ENCODE measurements at places on chromosomes 4 and X. TPM values are rescaled to one million over a fixed set of nuclear protein-coding genes. Genes with fewer than 3 reads are reported as not detected.
A peak's percentile ranks its signal among the peaks of the same experiment; 100 is the strongest.

DNA sequence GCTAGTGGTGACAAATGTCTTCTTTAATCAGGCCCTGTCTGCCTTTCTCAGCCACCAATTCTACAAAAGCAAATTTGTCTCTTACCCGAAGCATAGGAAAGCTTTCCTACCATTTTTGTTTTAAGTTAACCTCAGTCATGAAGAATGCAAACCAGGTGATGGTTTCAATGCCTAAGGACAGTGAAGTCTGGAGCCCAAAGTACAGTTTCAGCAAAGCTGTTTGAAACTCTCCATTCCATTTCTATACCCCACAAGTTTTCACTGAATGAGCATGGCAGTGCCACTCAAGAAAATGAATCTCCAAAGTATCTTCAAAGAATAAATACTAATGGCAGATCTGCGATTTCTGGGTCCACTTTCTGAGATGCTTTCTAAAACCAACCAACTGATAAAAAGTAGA lies 23.9 kb downstream of the SRD5A3 start:
- no peak for DNase-seq

The ETDA gene
- total RNA-seq: not detected

DNA sequence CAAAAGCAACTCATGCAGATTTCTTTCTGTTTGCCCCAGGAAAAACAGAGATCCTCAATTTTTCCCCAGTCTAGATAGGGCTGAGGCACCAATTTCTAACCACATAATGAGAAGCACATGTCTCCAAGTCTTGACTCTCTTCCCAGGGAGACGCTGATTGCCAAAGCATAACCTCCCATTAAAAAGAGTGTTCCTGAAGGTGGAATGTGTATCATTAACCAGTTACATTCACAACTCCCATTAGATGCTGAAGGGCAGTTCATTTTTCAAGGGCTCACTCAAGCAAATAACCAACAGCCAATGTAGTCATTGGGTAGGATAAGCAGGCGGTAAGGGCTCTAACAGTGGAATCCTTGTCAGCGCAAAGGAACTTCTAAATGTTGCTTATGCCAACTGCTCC lies 27.5 kb downstream of the TMEM47 start:
- DNase-seq: no peak

The DCAF8L1 gene
- total RNA-seq: not detected

DNA sequence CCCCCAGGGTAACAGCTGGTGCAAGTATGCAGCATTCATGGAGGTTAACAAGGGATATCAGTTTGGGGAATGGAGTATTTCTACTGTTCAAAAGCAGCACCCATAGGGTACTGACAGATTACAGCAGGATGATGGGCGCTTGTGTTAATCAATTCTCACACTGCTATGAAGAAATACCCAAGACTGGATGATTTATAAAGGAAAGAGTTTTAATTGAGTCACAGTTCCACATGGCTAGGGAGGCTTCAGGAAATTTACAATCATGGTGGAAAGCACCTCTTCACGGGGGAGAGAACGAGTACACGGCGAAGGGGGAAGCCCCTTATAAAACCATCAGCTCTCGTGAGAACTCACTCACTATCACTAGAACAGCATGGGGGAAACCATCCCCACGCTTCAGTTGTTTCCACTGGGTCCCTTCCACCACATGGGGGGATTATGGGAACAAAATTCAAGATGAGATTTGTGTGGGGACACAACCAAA lies 64.1 kb downstream of the TNIP2 start:
- DNase-seq: no peak

GRCh38 chr4:110198049-110198434 lies 373 bp downstream of the ELOVL6 start:
- no peak for DNase-seq

- DNase-seq: no peak
Observed at GRCh38 chrX:15059474-15059873, 186.3 kb downstream of the MOSPD2 start.

GRCh38 chrX:149618871-149619270 lies 12.7 kb downstream of the TMEM185A start:
- no peak for DNase-seq

The INTS6L gene
- total RNA-seq: 2.3 TPM

DNA sequence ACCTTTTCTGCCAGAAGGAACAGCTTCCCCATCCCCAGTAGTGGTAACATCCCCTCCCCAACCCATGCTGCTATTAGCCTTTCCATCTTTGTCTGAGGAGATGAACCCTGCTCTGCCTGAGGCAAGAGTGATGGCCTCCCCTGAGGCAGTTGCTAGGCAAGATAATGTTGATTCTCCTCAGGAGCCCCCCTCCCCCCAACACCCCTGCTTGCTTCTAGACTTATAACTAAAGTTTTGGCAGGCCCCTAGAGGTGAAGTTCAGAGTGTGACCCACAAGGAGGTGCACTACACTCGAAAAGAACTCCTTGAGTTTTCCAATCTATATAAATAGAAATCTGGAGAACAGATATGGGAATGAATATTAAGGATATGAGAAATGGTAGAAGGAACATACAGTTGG lies 962.5 kb downstream of the ADGRL3 start:
- DNase-seq: no peak

The SLC30A9 gene
- total RNA-seq: 80.4 TPM

The SPRY1 gene
- 39.7 TPM for total RNA-seq

- no peak for DNase-seq
Observed at GRCh38 chrX:107823456-107823855, 2.2 kb upstream of the MID2 start.

GRCh38 chr4:6957994-6958393 lies 48.4 kb downstream of the TBC1D14 start:
- DNase-seq: no peak

The TMEM184C gene
- 24.7 TPM for total RNA-seq

The LDOC1 gene
- total RNA-seq: 2.9 TPM

The CSAG1 gene
- not detected for total RNA-seq

The CT83 gene
- not detected for total RNA-seq

- DNase-seq: no peak
Observed at GRCh38 chr4:127624173-127624572, 8.6 kb upstream of the INTU start.

- no peak for DNase-seq
Observed at GRCh38 chrX:56618323-56618722, 54.9 kb downstream of the UBQLN2 start.

DNA sequence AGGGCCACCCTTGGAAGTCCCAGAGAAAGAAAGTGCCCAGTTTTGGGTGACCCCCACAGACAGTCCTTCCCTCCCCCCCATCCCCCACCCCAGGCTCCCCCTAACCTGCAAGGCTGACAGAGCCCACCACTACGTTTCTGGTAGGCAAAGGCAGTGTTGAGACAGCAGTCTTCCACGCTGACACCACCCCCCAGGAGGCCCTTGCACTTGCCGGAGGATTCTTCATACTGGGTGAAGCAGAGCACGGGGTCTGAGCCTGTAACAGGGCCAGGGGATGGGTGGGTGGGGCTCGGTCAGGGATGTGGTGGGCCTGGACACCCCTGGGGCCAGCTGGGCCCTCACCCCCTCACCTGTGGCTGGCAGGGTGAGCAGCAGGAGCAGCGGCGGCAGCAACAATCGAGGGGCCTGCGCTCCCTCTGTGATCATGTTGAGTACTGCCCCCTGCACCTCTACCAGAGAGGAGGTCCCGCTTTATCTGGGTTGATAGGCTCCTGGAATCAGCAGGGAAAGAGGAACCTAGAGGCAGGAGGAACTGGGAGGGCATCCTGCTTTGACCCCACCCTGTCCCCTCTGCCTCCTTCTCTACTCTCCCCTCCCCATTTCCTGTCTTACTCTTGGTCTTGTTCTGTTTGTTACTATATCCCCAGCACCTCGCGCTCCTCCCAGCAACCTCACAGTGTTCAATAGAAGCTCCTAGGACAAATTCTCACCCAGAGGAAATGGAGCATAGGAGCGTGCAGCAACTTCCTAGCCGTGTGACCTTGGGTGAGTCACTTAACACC lies at the start of gene CFP:
Gene CFP, minus strand, starts transcription at position 512 of the 782 bp plus-strand sequence. Its CDS starts 86 bp downstream, at position 426.
- no peak for DNase-seq

The SMPX gene
- total RNA-seq: 726 TPM

- DNase-seq: no peak
Observed at GRCh38 chr4:8834681-8835220, 36.9 kb downstream of the HMX1 start.

DNA sequence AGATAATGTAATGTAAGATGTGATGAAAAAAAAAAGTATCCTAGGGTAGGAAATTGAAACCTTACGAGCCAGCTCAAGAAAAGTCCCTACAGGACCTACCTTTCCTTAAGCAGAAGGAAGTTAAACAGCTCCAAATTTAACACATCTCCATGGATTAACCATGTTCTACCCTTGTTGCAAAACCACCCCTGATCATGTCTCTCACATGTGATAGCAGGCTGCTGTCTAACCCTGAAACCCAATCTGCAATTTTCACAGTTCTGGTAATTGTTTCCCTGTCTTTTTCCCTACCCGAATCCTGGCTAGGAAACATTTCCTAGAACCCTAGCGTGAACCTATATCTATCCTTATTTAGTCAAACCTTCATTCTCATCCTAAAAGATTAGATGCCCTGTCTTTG lies 198.9 kb downstream of the SPOCK3 start:
- DNase-seq: no peak

- DNase-seq: no peak
Observed at GRCh38 chrX:46704767-46705386, 54.0 kb downstream of the SLC9A7 start.

- no peak for DNase-seq
Observed at GRCh38 chrX:83529950-83530349, 21.9 kb downstream of the POU3F4 start.

DNA sequence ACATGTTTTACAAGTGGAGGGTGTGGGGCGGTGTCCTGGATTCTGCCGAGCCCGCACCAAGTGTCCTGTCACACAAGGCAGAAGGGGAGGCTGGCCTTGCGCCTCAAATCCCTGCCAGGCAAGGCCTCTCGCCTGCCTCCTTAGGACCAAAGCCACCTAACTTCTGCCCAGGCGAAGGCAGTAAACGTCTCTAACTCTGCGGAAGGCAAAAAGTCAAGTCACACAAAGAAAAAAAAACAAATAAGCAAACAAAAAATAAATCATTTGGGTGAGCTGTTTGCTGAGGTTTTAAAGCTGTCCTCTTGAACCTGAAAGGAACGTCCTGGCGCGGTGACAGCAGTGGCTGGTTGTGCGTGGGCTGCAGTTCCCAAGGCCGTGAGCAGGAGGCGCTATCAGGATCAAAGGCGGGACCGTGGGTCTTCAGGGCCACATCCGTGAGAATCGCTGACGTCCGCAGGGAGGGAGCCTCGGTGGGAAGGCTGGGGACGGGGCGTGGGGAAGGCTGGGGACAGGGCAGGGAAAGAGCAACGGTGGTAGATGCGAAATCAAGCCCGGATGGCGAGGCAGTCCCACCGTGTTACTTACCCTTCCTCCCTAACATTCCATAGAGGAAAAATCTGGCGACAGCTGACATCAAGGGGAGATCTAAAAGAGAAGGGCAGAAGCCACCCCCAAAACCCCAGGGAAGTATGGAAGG lies 99.1 kb downstream of the TRAPPC11 start:
- peak; percentile 66 for DNase-seq

The SYN1 gene
- total RNA-seq: 13.9 TPM

GRCh38 chrX:43849173-43849572 lies 33.1 kb downstream of the MAOB start:
- DNase-seq: no peak

DNA sequence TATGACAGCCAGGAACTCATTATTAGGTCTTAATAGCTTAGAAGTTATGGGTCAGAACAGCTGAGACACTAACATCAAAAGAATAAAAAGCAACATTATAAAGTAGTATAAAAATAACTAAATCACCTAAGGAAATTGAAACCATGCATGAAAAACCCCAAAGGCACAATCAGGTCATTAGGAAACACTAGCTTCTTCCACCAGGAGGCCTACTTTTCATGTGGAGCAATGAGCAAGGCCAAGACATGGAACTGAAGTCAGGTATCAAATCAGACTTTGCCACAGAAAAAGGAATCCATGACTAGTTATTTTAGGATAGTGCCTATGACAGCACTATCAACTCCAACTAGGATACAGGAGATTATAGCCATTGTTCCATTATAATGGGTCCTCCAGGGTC lies 7.9 kb downstream of the HUWE1 start:
- no peak for DNase-seq

- no peak for DNase-seq
Observed at GRCh38 chrX:150968862-150969720, 14.0 kb upstream of the HMGB3 start.

GRCh38 chr4:93657527-93657926 lies 171.0 kb upstream of the ATOH1 start:
- no peak for DNase-seq

DNA sequence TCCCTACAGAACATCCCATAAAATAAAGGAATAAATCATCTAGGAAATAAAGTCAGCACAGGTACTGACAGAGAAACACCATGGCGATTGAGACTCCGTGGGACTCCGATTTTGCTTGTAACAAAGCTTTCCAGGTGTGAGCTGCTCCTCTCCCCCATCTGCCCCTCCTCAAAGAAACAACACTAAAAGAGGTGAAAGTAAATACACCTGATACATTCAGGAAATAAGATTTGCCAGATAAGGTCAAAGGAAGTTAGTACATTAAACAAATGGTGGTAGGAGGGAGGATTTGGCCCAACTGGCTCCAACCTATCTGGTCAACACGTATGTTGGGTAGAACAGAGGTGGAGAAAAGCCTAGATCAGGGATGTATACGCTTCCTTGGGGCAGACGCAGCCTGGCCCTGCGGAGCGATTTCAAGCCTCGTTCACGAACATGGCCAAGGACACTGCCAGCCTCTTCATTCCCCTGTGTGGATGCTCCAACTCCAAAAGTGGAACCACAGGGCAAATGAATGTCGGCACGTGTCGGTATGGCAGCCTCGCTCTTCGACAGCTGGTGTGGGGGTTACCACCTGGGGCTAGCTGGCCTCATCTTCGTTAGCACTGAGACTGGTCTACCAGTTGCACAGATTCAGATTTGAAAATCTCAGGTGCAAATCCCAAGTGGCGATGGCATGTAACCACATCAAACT lies 162.5 kb downstream of the AFAP1 start:
- DNase-seq: no peak

DNA sequence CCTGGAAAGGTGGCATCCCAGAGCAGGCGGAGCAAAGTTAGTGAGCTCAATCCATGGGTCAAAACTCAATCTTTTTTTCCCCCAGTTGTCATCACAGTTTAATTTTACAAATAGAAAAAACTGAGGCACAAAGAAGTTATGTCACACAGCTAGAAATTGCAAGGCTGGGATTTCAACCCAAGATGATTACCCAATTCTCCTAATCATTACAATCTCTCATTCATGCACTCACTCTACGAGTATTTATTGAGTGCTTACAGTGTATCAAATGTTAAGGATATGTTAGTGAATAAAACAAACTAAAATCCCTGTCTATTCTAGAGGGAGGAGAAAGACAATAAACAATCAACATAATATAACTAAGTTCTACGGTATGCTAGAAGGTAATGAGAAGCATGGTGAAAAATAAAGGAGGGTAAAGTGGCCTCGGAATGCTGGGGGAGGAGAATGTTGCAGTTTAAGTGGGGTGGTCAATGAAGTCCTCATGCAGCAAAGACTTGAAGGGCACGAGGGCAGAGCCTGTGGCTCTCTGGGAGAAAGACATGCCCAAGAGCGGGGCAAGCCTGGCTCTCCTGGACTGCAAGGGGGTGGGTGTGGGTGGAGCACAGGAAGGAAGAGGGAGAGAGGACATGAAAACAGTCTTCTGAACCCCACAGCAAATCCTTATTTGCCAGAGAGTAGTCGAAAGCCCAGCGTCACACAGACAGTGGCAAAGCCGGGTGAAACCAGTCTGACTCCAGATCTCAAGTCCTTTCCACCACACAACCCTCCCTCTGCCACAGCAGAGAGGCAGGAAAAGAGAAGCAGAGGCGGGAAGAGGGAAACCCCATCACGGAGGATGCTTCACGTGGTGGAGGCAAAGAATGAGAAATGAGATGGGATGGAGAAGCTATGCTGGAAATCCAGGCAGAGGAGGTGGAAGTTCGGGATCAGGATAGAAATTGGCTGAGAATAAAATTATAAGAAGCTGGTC lies 48.3 kb downstream of the RAB33B start:
- DNase-seq: no peak

GRCh38 chr4:187827631-187828030 lies 167.9 kb upstream of the ZFP42 start:
- no peak for DNase-seq
